ENCODE measurements at places on chromosomes 4 and X.

- DNase-seq: no peak
Measured at GRCh38 chr4:28469886-28470285, 1609.2 kb downstream of the STIM2 start.

DNA sequence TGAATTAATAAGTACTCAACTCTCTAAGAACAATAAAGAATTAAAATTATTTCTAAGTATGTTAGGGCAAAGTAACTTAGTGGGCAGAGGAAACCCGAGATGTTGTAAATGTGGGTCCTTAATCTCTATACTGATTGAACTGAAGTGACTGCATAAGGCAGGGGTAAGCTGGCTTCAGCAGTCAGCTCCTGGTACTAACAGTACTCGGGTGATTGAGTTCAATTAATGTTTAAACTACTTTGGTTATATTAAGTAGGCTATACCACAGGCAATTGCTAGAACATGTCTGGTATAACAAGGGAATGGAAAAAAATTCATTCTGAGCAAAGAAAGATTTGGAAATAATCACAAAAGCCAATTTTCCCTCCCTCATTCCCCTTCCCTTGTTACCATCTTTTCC is 90.7 kb downstream of the LNX1 start:
- DNase-seq: no peak

DNA sequence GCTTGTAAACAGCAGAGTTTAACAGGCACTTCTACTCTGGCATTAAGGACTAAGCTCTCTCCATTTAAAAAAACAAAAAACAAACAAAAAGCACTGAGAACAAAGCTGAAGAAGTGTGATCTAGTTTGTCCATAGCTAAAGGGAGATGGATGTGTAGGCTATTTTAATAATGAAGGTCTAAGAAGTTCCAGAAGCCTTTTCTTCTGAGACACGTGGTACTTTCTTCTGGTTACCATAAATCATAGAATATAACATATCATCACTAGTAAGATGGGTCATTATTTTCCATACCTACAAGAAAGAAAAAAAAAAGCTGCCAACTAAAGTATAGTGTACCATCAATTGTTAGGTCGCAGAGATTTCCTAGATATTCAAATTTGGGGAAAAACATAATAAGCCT is 722 bp upstream of the NBDY start:
- DNase-seq: peak; percentile 43

- no peak for DNase-seq
Measured at GRCh38 chr4:176013476-176014247, 52.0 kb upstream of the WDR17 start.

DNA sequence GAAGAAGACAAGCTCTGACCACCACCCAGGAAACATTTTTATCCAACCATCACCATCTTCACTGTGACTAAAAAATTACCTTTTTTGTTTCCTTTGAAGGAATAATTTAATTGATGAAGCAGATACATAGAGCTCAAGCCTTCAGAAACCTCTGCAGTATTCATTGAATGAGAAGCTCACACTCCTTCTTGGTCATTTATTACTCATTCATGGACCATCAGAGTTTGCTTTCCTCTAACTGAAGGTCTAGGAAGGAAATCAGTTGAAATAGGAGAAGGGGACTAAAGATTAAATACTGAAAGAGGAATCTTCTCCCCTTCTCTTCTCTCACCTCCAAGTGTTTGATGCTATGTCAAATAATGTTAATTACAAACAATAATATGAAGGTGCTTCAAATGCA is 290.6 kb upstream of the KLF3 start:
- DNase-seq: no peak

- no peak for DNase-seq
Measured at GRCh38 chr4:180923486-180923885, 1319.7 kb upstream of the TENM3 start.

DNA sequence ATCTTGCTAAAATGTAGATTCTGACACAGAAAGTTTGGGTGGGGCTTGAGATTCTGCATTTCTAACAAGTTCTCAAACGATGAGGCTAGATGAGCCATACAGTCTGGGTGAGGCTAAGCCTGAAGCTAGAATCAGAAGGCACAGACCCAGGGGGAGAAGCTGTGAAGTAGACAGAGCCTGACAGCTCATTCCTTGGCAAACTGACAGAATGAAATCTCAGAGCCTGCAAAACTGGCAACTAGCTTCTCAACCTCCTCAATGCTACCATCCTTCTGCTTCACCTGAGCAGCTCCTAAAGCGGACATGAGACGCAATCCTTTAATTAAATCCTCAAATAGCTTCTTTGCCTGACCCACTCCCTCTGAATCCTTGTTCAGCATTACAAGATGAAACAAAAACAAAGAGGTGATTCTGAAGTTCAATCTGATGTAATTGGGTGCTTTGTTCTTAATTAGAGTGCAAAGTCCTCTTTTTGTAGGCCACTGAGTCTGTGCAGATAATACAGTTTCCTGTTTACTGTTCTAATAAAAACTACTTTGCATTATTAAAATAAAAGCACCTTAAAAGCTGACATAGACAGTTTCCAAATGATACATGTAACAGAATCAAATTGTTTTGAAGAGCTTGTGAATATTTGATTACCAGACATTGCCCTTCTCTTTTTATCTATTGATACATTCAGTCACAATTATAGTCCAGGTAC is 71.0 kb upstream of the BMP2K start:
- DNase-seq: no peak

DNA sequence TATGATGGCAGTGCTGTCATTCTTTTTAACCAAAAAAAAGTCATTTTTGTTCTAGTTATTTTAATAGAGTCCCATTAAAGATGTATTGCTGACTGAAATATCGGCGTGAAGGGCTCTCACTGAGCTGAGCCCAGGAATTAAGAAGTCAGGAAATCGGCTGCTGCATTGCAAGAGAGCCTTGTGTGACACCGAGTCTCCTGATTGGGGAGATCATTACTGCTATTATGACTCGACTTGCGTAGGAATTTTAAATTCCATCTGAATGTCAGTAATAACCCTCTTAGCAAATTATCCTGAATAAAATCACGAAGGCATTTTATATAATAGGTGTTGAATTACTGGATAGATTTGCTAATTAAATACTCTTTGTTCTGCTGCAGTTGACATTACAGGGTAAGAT is 111.5 kb downstream of the POLA1 start:
- DNase-seq: no peak

DNA sequence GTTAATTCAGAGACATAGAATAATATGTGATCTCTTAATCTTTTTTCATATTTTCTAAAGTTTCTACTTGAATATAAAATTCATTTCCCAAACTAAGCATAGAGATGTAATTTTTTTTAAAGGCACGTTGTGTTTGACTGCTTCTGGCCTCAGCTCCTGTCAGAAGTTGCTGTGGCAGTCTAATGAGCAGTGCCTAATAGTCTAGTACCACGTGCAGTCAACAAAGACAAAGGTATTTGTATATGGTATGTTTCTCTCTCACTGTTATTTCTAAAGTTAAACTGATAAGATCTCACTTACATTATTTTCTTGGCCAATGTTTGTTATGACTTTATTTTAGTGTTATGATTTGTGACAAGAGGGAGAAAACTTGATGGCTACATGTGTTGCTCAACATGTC is 48.6 kb upstream of the MCUB start:
- DNase-seq: no peak

DNA sequence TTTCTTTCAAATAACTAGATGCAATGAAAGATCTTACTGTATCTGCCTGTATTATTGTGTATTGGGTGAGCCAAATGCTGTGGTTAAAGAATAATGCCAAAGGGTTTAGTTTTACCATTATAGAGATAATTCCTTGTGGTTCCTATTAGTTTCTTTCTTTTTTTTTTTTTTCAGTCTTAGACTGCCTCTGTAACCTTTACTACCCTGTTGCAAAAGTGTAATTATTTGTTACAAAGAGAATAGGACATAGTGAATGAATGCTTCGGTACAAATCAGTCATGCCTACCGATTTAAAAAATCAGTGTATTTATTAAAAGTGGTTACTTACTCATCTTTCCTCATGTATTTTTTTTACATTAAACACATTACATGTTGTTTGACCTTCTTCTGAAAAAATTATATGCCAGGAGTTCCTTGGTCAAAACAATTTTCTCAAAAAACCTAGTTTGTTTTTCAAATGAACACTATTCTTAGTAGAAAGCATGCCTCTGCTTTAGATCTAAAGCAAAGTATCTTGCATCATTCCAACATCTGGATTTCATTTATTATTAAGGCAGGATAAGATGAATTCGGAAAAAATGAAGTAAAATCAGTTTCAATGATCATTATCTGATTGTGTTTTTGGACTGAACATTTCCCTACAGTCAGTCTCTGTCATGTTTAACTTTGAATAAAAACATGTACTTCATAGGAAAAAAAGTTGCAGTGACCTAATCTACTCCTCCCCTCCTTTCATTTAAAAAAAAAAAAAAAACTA is 21.2 kb upstream of the SYNPO2 start:
- no peak for DNase-seq

DNA sequence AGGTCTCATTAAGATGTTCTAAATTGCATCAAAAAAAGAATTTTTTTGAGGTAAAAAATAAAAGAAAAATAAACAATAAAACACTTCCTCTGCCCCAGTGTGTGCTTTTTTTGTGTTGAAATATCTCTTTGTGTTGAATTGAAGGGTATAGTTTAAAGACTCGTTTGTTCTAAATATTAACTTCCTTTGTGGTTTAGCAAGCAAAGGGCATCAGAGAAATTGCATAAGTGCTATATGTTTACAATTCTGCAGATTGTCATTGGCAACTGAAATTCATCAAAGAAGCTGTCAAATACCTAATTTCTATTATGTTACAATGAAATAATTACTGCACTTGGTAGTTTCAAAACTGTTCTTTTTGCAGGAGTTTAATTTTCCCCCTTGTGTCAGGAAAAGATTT is 260.5 kb downstream of the DKK2 start:
- peak; percentile 67 for DNase-seq

DNA sequence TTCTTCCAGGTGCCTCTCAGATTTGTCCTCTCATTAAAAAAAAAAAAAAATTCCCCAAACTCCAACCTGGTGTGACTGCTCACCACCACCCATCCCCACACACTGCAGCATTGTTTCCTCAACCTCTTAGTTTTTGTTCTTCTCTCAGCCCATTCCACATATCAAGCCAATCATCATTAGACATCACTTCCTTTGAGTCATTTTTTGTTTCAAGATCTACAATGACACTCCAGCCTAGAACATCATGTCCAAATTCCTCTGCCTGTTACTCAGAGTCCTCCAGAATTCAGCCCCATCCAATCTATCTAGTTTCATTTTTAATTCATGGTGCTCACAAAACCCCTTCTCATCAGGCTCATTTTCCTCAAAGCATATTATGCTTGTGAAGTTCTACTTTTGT is 262.5 kb upstream of the TEX13A start:
- DNase-seq: no peak

DNA sequence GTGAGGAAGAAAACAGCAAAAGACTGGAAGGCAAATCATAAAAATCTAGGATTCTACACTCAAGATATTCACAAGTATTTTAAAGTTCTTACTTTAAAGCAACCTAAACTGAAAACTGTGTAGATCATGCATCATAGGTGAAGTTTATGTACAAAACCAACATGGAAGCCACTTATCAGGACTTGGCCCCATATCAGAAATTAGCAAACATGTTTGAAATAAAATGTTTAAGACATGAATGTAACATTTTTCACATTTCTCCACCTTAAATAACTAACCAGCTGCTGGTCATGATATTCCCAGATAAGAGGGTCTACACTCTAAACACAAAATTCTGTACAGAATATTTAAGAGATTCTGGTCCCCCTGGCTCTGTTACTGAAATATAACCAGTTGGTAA is 38.5 kb downstream of the APBB2 start:
- DNase-seq: no peak

DNA sequence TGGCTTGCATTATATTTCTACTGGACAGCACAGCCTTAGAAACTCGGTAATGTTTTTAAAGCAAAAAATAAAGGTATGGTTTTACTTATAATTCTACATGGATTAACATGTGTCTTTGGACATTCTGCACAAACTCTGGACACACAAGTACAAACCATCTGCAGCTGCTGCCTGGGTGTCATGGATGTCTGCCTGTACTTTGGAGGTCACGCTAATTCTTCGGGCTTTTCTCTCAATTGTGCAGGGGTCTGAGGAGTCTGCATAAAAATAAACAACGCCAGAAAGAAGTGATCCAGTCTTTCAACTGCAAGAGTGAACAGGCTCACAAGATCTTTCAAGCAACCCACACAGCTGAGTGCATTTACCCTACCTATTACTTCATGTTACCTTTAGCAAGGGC is 55.2 kb downstream of the TAB3 start:
- no peak for DNase-seq

DNA sequence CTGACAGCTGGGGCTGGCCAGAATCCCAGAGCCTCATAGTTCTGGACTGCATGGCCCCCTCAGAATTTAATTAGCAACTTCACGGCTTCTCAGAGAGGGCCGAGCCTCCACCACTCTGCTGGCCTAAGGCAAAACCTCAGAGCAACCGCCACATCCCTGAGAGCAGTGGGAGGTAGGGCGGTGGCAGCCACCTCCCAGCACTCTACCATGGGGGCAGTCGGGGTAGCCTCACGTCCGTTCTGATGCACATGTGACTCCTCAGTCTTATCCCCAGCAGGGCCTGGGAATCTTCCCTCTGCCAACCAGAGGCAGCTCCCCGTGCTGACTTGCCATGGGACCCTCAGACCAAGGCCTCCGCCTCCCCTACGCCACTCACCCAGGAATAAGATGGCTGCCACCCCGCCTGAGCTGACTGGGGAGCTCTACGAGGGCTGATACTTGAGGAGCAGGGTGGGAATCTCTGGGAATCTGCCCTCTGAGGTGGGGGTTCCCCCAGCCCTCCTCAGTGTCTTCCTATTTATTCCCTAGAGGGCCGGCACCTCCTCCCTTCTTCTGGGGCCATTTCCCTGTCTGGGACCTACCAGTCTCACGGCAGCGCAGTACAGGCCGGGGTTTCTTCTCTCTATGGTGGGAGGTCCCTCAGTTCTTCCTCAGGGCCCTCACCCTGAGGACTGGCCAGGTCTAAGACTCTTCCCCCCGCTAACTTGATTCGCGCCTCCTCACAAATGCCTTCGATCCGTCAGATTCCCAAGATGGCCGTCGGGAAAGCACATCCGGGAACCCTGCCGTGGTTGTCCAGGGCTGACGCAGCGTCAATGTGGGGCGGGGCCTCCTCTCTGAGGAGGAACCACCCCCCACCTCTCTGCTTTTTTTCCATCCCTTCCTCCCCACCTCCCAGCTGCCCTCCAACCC is at the start of gene MAGEC2:
Gene MAGEC2, minus strand, starts transcription at position 769 of the 912 bp plus-strand sequence. CDS start 1,303 bp downstream, outside the sequence.
- DNase-seq: no peak

DNA sequence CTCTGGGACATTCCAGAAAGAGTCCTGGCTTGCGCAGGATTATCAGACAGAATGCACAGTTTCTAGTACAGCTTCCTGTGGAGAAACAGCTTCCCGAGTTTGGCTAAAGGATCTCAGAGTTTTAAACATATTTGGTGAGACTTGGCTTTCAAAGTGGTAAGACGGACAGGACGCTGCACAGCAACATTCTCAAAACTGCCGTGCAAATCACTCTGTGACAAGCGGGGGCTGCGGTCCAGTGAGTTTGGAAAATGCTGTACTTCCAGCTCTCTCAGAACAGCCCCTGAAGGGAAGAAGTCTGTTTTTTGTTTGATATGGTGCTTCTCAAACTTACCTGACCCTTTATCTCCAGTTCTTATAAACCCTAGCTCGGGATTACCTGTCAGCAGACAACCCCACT is 18.1 kb downstream of the LGI2 start:
- DNase-seq: no peak
